ENCODE measurements at places on chromosomes 5 and 9.

- DNase-seq, result no peak
Observed at GRCh38 chr5:2213121-2213730, 330.5 kb upstream of the IRX4 start.

- DNase-seq, result peak; percentile 42
Observed at GRCh38 chr5:143341807-143342570, 61.5 kb downstream of the NR3C1 start.

DNA sequence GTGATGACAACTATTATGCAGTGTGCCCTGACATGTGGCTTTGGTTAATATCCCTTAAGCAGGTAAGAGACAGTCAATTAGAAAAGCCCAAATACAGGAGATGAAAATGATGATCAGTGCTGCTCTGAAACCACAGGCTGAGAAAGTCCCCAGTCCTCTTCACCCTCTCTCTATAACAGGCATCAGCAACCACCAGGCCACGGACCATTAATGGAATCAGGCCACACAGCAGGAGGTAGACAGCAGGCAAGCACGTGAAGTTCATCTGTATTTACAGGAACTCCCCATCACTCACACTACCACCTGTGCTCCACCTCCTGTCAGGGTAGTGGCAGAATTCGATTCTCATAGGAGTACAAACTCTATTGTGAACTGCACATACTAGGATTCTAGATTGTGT, 591.6 kb upstream of the CYLC2 start:
- DNase-seq, result no peak

GRCh38 chr5:14741801-14742440, 77.4 kb downstream of the OTULIN start:
- DNase-seq, result no peak

DNA sequence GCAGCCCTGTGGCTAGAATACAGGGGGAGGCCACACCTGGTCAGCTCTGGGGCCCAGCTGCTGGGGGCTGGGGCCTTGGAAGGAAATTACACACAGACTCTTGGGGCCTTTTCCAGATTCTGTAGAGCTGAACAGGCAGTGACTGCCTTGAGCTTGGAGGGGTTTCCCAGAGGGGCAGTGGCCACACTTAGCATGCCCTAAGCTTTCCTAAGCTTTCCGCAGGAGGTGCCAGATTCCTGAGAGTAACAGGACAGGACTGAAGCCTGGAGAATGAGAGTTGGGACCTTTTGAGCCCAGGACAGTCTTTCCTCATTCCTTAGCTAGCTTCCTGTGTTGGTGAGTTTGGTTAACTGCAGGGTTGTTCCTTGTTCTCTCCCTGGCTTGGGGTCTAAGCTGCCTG, 1.4 kb downstream of the TBC1D13 start:
- DNase-seq, result no peak

DNA sequence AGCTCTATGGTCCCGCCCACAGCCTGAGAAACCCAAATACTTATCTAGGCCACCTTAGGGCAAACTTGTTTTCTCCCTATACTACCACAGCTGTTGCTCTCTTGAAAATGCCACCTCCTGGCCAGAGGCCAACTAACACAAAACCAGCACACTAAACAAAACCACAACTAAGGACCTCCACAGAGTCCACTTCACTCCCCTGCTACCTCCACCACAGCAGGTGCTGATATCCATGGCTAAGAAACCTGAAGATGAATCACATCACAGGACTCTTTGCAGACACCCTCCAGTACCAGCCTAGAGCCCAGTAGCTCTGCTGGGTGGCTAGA, 108.4 kb downstream of the ALDH1A1 start:
- DNase-seq, result no peak

- DNase-seq, result no peak
Observed at GRCh38 chr9:94944626-94945025, 218.1 kb downstream of the AOPEP start.

DNA sequence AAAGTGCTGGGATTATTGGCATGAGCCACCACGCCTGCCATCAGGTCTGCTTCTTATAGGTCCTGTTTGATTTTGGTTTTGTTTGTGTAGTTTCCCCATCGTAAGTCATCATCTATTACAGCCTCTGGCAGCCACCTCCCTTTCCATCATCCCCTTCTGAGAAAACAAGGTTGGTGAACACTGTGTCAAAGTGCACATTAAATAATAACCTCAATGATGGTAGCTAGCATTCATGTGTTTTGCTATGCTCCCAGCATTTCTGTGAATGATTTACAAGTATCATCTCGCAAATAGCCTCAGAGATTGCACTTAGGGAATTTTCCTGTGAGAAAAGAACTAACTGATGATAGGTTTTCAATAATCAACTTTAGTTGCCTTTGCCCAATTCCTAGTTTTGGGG, 9.9 kb downstream of the PRUNE2 start:
- no peak for DNase-seq

All from activated CD4-positive, alpha-beta T cell treated with anti-CD3 and anti-CD28 coated beads, Interleukin-2, Interleukin-6, amounts not matched to agents 100 ng/mL and 50 ng/mL, durations not matched to agents 16 hours and 8 hours (primary cell).